NCI-H1694 treated with DMSO at 0.1 percent for 48 hours (cell line): ENCODE measurements at places on chromosomes 16 and 17.
A peak's percentile ranks its signal among the peaks of the same experiment; 100 is the strongest.

DNA sequence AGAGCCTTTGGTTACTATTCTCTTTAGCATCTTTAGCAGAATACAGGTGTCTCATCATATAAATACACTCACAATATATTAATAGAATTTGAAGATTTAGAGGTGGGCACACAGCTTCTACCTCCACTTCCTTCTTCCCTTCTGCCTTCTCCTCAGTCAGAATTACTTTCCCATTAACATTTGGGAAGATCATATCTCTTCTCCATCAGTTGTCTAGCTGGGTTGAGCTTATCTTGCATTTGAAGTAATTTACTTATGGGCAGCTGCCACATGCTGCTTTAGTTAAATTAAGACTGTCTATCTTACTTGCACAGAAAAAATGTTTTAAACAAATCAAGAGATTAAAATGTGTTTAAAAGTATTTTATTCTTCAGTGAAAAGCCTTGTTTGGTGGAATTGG is 110.1 kb upstream of the ASIC2 start:
- no peak for DNase-seq

GRCh38 chr17:73725794-73726515 is 81.7 kb upstream of the SDK2 start:
- no peak for DNase-seq

GRCh38 chr16:67935101-67935401 is 1.6 kb downstream of the PSMB10 start:
- DNase-seq, result no peak

DNA sequence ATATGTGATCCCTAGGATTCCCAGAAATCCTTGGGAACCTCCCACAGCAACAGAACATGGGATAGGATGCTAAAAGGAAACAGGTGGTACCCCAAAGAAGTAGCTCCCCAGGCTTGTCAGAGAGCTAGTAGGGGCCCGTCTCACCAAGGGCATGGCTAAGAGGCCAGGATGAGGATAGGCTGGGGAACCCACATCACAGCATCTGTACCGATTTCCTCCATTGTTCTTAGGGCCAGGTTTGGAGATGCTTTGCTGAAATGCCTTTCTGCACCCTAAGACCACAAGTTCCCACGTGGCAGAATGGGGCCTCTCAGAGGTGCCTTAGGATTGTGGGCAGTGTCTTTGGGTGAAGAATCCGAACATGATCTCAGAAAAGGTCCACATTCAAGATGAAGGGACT is 169.5 kb downstream of the HS3ST3B1 start:
- no peak for DNase-seq

- DNase-seq, result no peak
Measured at GRCh38 chr17:75265614-75266315, 4.1 kb downstream of the MRPS7 start.

- DNase-seq, result peak; percentile 1
Measured at GRCh38 chr16:77660311-77660710, 62.0 kb upstream of the NUDT7 start.

- DNase-seq, result no peak
Measured at GRCh38 chr16:49165025-49165424, 116.6 kb downstream of the CBLN1 start.

GRCh38 chr16:4691666-4692412 is 1.5 kb upstream of the NUDT16L1 start:
- no peak for DNase-seq

GRCh38 chr16:81797443-81797842 is 18.4 kb downstream of the PLCG2 start:
- DNase-seq, result no peak
